ENCODE measurements at places on chromosomes 3 and 15.

DNA sequence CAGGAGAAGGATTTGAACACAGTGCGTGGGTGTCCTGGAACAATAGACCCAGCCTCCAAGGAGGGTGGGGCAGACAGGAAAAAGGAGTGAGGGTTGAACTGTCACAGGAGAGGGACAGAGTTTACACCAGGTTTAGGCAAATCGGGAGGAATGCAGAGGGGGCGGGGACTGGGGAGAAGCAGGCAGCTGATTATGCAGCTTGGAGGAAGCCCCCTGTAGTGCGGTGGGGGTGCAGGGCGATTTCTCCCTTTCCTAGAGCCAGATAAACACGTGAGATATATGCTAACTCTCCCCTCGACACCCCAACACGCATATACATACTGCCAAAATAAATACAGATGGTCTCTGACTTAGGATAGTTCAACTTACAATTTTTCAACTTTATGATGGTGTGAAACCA is 108.6 kb upstream of the PRR20G start:
- no peak for DNase-seq

GRCh38 chr3:187504435-187504834 is 136.2 kb downstream of the RTP4 start:
- no peak for DNase-seq

DNA sequence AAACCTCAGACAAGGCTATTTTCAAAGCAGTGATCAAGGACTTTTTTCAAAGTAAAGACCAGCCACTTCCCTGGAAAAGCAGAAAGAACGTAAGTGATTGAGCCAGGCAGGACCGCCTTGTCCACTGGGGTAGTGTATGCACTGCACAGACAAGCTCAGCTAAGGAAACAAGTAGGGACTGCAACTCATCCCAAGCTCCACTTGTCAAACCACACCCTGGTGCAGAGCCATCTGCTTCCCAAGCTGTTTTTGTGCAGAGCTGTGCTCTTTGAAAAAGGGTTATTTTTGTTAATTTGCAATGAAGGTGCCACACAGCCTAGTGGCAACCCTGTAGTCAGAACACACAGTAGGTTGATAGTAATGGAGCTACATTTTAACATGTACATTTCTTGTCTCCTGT is 193.3 kb downstream of the ADAMTS9 start:
- no peak for DNase-seq

DNA sequence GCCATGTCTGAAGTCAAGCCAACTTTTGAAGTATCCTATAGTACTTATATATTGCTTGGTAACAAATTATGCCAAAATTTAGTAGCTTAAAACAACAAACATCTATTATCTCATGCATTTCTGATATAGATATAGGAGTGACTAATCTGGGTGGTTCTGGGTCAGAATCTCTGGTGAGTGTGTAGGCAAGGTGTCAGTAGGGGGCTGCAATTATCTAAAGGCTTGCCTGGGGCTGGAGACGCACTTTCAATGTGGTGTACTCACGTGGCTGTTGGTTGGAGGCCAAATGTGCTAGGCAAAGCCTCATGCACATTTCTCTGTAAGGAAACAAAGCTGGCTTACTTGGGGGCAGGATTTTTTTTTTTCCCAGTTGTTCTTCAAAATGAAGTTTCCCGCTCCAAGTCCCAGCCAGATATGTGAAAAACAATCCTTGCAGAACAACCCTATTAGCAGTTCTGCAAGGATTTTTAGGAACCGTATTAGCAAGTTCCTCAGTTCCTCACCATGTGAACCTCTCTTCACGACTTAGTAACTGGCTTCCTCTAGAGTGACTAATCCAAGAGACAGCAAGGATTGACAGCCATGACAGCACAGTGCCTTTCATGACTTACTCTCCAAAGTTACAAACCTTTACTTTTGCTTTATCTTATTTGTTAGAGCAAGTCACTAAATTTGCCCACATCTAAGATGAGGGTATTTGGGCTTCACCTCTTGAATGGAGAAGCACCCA is 25.8 kb downstream of the GREM1 start:
- DNase-seq: no peak

- no peak for DNase-seq
These were observed 67.1 kb upstream of the LMOD3 start for GRCh38 chr3:69189487-69189886.

DNA sequence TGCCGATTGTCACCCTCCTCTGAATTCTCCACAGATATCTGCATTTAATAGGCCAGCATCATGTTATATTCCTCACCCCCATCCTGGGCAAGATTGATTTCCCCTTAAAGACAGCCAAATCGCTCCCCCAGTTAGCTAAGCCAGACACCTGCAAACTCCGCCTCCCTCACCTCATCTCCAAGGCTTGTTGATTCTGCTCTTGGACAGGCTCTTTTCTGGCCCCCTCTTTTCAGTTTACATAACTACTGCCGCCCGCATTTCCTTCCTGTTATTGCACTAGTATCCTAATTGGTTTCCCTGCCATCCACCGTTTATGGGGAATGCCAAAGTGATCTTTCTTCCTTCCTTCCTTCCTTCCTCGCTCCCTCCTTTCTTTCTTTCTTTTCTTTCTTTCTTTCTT is 214.7 kb upstream of the MRPL3 start:
- DNase-seq: no peak

DNA sequence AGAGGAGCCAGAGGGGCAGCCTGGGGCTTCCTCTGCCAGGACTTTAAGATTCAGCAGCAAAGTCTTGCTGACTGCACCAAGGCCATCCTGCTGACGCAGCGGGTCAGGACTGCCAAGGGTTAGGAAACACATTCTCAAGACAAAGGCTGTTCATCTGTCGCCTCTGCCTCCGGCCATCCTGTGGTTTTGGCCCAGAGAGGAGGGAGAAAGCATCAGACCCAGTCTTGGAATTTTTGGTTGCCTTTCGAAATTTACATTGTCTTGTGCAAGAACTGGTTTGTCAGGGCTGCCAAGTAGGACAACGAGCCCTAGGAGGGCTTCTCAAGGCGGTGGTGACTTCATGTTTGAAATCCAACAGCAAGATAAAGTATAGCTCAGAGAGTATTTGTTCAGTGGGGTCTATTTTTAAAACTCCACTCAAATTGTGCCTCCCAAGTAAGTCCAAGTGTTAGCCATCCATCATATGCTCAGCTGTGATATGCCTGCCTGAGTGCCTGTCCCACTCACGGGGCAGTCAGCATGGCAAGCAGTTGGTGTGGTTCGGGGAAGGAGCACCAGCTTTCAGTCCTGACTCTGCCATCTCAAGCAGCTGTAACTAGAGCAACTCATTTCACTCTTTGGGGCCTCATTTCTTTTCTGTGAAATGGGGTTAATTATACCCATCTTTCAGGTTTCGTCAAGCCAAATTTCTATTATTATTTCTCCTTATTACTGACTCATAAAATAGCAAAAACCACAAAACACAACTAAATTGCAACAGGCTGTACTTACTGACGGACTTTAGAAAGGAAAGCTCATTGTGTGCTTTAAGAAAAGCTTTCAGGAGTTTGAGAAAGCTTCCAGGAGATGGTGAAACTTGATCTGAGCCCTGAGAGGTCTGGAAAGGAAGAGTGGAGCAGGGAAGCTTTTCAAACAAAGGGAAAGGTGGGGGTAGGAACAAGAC is 42.4 kb upstream of the RHO start:
- DNase-seq: peak; percentile 71

DNA sequence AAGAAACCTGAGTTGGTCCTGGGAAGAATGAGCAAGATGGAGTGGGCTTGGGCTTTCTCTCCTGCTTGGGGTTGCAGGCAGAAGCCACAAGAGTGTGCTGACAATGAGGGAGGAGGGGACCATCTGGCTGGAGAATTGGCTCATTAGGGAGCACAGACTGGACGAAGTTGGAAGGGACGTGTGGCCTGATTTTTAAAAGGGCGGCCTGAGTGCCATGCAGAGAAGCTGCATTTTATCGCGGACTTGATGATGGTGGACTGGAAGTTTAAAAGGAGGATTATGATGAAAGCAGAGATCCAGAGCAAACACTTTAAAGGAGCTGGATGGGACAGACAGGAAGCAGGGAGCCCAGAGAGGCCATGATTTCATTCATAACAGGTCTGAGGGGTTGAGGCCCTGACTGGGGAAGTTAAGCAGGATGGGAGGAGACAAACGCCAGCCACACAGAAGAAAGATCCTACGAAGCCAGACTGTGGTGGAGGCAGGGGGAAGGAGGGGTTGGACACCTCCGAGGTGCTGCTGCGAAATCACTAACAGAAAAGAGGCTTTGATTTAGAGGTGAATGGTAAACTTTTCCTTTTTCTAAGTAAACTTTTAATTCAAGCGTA is 23.6 kb downstream of the TLNRD1 start:
- no peak for DNase-seq

DNA sequence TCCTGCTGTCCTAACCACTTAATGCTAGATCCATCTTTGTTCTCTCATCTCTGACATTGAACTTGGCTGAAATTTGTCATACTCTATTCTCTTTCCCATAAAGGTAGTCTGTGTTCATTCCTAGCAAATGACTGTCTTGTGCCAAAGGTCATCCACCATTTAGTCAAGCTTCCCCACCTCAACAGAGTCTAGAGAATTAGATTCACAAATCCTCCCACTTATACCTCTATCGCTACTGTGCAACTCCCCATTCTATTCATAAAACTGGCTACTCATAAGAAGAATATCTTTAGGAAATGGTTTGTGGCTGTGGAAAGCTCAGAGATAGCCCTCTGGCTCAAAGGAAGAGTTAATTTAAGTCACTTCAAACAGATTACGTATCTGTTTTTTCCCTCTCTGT is 59.7 kb upstream of the MBNL1 start:
- no peak for DNase-seq

GRCh38 chr3:42353631-42354030 is 56.8 kb downstream of the LYZL4 start:
- no peak for DNase-seq

GRCh38 chr15:68829068-68829467 is 8.4 kb upstream of the ANP32A start:
- DNase-seq: no peak

GRCh38 chr15:51600114-51600513 is 22.5 kb downstream of the DMXL2 start:
- no peak for DNase-seq

DNA sequence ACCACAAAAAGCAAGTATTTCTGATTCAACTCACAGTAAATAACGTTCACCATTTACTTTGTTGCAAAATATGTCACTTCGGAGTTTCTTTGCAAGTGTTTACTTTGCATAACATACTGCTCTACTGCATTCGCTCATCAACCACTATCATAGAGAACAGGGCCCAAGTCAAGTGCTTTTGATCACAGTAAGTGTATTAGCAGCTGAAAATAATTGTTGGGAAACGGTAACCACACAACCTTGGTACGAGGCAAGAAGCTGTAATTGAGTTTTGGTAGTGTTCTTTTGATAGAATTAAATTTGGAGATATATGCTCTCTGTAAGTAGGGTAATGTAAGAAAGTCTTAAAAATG is 80.1 kb downstream of the SATB1 start:
- DNase-seq: no peak

DNA sequence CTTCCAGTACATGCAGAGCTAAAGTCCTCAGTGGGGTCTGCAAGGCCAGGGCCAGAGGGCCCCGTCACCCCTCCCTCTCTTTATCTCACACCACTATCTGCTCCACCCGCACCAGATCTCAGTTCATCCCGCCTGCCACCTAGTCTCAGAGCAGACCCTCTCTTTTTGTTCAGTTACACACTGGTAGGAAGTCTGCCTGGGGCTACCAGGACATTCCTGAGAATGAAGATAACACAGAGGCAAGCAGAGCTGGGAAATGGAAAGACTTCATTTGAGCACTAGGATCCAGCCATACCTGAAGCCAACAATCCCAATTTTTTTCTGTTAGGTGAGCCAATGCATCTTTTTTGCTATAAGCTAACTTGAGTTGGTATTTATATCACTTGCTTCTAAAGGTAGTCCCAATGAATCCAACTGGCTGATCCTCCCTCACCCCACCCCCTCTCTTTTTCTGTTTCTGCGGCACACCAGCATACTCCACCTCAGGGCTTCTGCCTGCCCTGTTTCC is 24.5 kb downstream of the ATP2B2 start:
- DNase-seq: no peak

- DNase-seq: no peak
These were observed 660.7 kb upstream of the ADAMTS9 start for GRCh38 chr3:65348398-65348995.

GRCh38 chr15:71465131-71465955 is 345.0 kb upstream of the NR2E3 start:
- DNase-seq: no peak

GRCh38 chr3:194998417-194998816 is 272.5 kb downstream of the XXYLT1 start:
- DNase-seq: no peak

- DNase-seq: no peak
These were observed 120.1 kb downstream of the GALK2 start for GRCh38 chr15:49290191-49290590.

DNA sequence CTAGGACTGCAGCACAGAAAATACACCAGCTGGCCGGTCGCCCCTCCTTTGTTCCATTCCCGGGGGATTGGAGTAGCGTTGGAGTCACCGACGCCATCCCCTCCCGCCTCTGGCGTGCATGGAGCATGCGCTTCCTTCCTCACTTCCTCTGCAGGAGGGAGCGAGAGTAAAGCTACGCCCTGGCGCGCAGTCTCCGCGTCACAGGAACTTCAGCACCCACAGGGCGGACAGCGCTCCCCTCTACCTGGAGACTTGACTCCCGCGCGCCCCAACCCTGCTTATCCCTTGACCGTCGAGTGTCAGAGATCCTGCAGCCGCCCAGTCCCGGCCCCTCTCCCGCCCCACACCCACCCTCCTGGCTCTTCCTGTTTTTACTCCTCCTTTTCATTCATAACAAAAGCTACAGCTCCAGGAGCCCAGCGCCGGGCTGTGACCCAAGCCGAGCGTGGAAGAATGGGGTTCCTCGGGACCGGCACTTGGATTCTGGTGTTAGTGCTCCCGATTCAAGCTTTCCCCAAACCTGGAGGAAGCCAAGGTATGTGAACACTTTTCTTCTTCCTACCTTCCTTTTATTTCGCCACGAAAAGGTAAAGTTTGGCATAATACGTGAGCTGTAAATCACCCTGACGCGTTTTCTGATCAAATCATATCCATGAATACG is at the start of gene SCG3:
SCG3 (plus strand) TSS at position 201 of the 661 bp plus-strand sequence; CDS start at position 454, 253 bp downstream.
- DNase-seq: no peak
